ENCODE measurements at places on chromosomes 12 and 14.

DNA sequence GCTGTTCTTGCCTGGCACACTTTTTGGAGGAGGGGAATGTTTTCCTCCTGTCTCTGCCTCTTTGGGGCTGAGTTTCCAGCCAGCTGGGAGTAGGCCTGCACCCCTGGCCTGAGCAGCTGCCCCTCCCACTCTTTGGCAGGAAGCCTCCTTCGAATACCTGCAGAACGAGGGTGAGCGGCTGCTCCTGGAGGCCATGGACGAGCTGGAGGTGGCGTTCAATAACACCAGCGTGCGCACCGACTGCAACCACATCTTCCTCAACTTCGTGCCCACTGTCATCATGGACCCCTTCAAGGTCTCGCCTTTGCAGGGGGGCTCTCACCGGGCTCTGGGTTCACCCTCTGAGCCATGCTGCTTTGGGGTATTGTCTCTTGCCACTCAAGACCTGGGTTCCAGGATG lies 69.4 kb downstream of the FOXN4 start:
- no peak for DNase-seq

- no peak for DNase-seq
Observed at GRCh38 chr14:74934041-74934440, 11.0 kb upstream of the RPS6KL1 start.

- DNase-seq, result no peak
Observed at GRCh38 chr12:68435816-68436215, 103.7 kb upstream of the MDM1 start.

DNA sequence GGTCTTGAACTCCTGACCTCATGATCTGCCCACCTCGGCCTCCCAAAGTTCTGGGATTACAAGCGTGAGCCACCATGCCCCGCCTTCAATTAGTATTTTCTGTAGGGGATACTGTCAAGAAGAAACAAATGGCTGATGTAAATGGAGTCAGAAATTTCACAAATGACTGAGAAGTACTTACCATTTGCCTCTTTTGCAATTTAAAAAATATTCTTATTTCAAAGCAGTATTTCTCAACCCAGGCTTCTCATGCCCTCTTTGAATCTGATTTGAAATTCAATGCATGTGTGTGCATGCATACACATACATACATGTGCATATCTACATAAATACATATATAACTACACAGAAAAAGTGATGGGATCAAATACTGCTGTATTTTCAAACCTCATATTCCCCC lies 4.4 kb downstream of the PSMA6 start:
- DNase-seq, result no peak

GRCh38 chr12:39617887-39618286 lies 1.7 kb downstream of the ABCD2 start:
- no peak for DNase-seq

DNA sequence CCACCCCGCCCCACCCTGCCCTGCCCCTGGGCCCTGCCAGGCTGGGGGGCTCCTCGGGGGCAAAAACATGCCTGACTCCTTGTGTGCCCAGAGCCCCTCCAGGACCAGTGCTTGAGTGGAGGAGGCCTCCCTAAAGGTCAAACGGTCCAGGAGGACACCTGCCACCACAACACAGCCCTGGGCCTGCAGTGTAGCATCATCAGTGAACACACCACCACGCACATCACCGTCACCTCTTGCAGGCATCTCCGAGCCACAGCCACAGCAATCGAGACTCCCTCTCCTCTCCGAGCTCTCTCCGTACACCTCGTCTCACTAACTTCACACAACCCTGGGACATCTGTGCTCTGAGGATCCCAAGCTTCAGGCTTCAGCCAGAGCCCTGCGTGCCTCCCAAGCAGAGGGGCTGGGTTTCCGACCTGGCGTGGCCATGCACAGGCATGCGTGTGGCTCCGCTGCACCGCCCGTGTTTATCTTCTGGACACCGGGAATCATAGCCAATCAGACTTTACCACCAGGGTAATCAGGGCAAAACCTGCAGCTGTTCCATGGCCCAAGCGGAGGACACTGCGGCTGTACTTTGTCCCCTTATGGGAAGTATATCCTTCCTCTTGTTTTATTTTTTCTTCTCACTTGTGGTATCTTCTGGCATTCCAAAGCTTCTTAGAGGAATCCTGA lies 6.2 kb upstream of the DIO3 start:
- DNase-seq, result no peak

- DNase-seq, result no peak
Observed at GRCh38 chr12:105721891-105722290, 391.4 kb downstream of the C12orf75 start.

DNA sequence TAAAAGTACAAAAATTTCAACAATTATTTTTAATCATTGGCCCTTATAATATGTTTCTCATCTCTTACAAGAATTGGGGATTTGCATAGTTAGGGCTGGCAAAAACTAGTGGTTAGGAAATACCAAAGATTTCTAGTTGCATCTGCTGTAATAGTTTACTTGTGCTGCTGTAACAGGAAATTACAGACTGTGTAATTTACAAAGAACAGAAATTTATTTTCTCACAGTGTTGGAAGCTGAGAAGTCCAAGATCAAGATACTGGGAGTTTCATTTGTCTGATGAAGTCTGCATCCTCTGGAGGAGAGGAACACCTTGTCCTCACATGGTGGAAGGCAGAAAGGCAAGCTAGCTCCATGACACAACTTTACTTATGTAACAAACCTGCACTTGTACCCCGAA lies 157.0 kb downstream of the FLRT2 start:
- DNase-seq, result no peak

DNA sequence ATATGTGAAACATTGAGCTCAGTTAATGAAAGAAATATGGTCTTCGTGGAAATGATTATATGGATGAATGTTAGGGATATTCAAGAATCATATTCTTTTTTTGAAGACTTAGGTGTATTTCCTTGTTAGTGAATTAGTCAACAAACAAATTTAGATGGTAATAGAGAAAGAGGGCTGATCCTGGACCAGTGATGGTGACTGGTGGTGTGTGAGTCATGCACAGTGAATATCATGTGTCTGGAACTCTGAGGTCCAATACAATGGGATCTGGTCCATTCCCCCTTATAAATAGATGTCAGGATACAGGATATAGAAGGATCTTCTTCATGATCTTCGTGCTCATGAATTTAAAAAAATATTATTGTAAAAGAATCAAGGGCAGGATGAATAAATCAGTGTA lies 64.4 kb upstream of the RTL1 start:
- DNase-seq, result no peak

GRCh38 chr14:32453857-32454810 lies 125.0 kb downstream of the AKAP6 start:
- DNase-seq, result no peak

DNA sequence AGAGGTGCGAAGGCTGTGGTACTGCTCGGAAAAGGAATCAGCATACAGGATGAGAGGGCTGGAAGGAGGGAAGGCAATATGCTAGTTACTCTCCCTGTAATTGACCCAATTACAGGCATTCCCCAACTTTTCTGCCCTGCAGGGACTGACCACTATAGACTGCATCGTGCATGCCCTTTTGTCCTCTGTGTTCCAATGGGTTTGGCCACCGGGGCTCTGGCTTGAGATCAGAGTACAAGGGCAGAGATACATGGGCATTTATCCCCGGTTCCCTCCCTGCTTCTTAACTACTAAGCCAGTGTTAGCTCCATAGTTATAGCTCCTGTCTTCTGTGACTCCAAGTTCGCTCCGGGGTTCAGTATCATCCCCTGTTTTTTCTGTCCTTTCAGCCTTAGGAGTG lies 59.7 kb downstream of the GTF2A1 start:
- no peak for DNase-seq

Measured in stimulated activated naive CD4-positive, alpha-beta T cell treated with Interleukin-2 at 50 U/mL for 16 hours (primary cell).